Inflammatory macrophage treated with lipopolysaccharide for 1 hour (primary cell): ENCODE measurements at places on chromosomes 11 and 22.

DNA sequence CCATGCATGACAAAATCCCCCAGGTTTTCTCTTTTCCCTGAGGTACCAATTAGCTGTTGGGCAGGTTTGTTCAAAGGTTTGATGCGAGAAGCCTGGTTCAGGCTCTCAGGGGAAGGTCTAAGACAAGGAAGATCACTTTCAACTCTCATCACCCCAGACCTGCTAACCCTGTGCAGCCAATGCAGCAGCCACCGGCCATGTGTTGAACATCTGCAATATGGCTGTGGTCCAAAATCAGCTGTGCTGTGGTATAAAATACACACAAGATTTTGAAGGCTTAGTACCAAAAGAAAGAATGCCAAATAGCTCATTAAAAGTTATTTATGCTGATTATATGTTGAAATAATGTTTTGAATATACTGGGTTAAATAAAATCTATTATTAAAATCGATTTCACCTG lies 58.5 kb downstream of the SMCO4 start:
- no peak for DNase-seq

DNA sequence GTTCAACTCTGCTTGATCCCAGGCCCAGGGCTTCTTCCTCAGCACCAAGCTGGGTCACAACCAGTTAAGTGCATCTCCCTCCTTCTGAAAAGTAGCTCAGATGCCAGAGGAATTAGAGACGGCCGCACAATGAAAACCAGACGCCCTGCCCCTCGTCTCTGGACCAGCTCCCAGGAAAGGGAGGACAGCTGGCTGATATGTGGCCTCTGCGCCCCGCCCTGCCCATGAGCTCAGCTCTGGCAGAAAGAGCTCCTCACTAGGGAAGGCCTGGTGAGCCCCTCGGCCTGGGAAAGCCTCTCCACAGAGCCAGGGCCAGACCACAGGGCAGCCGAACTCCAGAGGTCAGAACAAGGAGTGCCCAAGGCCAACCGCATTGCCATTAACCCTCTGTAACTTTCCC lies 18.1 kb upstream of the SCGB1A1 start:
- DNase-seq, result no peak

DNA sequence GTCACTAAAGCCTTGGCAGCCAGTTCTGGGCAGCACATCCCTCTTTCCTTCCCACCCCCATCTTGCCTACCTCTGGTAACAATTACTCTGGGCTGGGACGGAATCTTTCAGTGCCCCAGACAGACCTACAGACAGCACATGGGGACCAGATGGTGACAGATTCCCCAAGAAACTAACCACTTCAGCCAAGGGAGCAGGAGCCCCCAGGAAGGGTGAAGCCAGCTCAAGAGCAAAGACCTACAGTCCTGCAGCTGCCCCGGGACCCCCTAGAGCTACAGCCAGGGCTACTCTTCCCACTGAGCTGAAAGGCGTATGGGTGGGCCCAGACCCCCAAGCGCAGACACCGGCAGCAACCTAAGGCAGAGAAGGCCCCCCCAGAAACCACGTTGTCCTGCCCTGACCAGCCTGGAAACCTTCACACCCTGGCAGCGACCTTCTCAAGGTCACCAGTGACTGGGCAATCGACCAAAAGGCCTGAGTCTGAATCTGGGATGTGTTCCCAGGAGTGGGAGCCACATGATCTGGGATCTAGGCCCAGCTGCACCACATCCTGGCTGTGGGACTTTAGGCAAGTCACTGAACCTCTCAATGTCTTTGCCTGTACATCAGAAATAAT lies 65.8 kb downstream of the LRRC32 start:
- no peak for DNase-seq

DNA sequence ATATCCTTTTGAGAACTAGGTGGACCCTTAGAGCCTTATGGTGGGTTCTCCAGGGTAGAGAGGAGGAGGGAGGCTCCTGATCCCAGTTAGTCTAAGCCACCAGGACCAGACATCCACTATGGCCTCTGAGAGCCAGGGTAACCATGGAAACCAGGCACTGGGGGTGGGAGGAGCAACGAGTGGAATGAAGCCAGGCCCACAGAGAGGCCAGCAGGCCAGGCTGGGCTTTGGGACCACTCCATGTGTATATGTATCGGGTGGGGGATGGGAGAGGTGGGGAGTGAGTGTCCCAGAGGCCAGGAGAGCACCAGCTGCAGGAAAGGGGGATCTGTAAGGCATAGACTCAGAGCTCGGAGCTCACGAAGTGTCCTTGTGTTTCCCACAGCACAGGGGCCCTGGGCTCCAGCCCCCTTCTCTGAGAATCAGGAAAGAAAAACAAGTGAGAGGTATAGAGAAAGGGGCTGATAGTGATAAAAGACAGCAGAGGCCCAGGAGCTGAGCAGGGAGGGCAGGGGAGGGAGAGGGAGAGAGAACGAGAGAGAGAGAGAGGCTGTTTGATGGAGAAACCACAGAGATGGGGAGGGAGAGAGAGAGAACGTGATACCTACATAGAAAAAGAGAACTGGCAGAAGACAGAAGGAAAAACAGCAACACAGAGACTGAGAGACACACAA lies 15.5 kb upstream of the TSPAN18 start:
- DNase-seq, result no peak

- no peak for DNase-seq
These were observed 5.1 kb downstream of the F2 start for GRCh38 chr11:46724088-46724487.

DNA sequence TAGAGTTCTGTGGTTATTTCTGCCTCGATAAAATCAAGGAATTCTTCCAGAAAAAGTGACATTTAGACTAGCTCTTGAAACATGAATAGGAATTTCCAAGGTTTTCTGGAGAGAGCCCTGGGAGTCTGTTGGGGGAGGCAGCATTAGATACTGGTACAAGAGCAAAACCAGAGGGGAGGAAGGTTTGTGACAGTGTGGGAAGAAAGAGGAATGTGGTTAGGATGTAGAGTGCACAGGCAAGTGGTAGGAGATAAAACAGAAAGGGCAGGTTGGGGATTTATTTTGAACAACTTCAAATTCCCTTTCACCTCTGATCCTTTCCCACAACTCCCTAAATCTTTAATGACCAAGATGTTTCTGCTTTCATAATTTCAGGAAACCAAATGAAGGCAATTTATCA lies 588.4 kb downstream of the METTL15 start:
- no peak for DNase-seq

DNA sequence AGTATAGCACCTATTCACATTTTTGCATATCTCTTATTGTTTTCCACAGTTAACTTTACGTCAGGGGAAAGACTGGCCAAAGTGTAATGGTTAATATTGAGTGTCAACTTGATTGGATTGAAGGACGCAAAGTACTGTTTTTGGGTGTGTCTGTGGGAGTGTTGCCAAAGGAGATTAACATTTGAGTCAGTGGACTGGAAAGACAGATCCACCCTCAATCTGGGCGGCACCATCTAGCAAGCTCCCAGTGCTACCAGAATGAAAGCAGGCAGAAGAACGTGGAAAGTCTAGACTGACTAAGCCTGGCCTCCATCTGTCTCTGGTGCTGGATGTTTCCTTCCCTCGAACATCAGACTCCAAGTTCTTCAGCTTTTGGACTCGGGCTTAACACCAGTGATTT lies 1900.7 kb upstream of the RAG2 start:
- DNase-seq, result no peak

DNA sequence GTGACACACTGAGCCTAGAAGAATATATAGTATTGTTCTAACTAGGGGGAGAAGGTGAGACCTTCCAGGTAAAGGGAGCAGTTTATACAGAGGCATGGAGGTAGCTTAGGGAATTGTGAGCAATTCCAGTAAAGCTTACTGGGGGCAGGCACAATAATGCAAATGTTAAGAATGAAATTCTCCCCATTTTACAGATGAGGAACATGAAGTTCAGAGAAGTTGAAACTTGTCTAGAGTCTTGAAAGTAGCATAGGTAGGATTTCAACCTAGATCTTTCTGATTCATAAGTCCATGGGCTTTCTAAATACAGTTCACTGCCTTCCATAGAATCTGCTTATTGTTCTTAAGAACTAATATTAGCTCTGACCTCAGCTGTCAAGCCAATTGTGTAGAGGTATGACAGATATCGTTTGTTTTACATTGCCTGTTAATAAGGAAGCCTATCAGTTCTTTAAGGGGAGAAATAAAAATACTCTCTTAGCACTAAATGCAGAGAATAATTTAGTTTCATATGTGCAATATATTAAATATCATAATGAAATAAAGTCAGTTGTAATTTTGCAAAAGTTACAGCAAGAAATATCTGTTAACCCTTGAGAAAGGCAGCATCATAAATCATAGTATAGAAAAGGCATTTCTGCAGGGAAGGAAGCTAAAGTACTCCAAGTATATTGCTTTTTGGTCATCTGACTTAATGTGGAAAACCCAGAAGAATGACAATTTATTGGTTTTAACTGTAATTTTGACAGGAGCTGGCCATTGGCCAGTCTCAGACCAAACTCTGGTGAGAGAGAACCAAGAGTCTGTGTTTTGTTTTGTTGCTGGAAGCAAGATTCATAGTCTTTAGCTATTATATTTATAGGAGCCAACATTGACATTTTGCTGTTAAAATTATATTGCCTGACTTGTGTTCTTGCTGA lies 181.8 kb downstream of the UVRAG start:
- no peak for DNase-seq

DNA sequence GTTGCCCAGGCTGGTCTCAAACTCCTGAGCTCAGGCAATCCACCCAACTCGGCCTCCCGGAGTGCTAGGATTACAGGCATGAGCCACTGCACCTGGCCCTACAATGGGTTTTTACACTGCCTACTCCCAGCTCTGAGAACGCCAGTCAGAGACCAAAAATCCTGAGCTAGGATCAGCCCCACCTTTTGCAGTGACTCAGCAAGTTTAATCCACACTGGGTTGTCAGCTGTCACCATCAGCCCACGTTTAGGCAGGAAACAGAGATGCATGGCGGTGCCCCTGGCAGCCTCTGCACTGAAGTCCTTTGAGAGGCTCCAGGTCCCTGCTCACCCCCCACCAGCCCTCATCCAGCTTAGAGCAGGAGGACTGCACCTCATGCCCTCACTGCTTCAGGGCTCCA lies 117.6 kb downstream of the ARHGAP8 start:
- no peak for DNase-seq

GRCh38 chr11:1200611-1201191 lies 22.2 kb upstream of the MUC5B start:
- no peak for DNase-seq

GRCh38 chr11:107293677-107294344 lies 163.8 kb downstream of the CWF19L2 start:
- no peak for DNase-seq

GRCh38 chr11:123576501-123576900 lies 77.9 kb downstream of the SCN3B start:
- DNase-seq, result no peak

GRCh38 chr11:6350043-6350442 lies 29.7 kb upstream of the CAVIN3 start:
- DNase-seq, result no peak

- no peak for DNase-seq
These were observed 17.8 kb downstream of the FRMD8 start for GRCh38 chr11:65404210-65404609.
